Osteocyte (in vitro differentiated cells): ENCODE measurements at places on chromosomes 12 and 14. TPM values are rescaled to one million over a fixed set of nuclear protein-coding genes. Genes with fewer than 3 reads are reported as not detected.

- no peak overlapping the region for H3K4me3 ChIP-seq
- DNase-seq: no peak
- no peak overlapping the region for H3K27ac ChIP-seq
- no peaks in the 10 kb centered on the region for H3K36me3 ChIP-seq
- peaks cover 12% of the 10 kb centered on the region for H3K27me3 ChIP-seq
Measured at GRCh38 chr14:81261176-81261575, 40.4 kb upstream of the GTF2A1 start.

GRCh38 chr14:68807987-68808386 lies 15.1 kb upstream of the ZFP36L1 start:
- H3K27me3 ChIP-seq: no peaks in the 10 kb centered on the region
- peak overlapping the region; percentile 94 for H3K27ac ChIP-seq
- peaks cover 63% of the 10 kb centered on the region for H3K4me1 ChIP-seq
- no peak overlapping the region for H3K4me3 ChIP-seq

DNA sequence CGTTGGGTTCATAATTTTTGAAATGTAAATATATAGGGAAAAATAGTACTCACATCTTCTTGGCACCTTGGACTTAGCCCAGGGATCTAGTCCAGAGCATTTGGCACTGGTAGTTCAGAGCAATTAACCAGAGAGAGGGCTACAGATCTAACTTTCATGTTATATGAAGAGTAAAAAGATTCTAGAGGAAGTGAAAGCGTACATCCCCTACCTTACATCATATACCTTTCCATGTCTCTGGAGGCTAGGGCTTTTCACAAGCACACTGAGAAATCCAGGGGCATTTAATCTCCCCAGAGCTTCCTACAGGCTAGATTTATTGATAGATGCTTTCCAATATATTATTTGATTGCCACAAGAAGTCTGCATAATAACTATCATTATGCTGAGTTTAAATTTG lies 687.5 kb upstream of the FBXO33 start:
- no peak overlapping the region for H3K4me3 ChIP-seq
- no peak overlapping the region for H3K27ac ChIP-seq
- H3K4me1 ChIP-seq: no peaks in the 10 kb centered on the region
- no peak for DNase-seq

DNA sequence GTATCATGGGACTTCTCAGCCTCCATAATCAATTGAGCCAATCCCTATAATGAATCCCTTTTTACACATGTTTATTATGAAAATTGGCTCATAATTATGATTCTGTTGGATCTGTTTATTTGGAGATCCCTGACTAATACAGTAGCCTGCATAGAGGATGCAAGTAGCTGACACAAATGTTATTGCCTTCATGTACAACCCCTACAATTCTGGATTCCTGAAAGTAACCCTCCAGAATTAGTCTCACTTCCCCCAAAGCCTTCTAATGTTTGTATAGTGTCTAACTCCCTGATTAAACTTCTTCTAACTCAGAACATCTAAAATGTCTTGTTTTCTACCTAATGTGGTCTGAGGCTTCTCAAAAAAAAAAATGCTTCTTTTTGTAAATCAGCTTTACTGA lies 6.6 kb upstream of the SMIM10L1 start:
- H3K36me3 ChIP-seq: peaks cover 8% of the 10 kb centered on the region
- peaks cover 25% of the 10 kb centered on the region for H3K4me1 ChIP-seq
- no peaks in the 10 kb centered on the region for H3K27me3 ChIP-seq
- H3K27ac ChIP-seq: no peak overlapping the region
- H3K4me3 ChIP-seq: no peak overlapping the region

- H3K4me3 ChIP-seq: no peak overlapping the region
- H3K27me3 ChIP-seq: no peaks in the 10 kb centered on the region
- no peak overlapping the region for H3K27ac ChIP-seq
- H3K36me3 ChIP-seq: peaks cover 46% of the 10 kb centered on the region
Measured at GRCh38 chr14:64737391-64738280, 33.4 kb downstream of the PLEKHG3 start.

GRCh38 chr14:101034986-101035385 lies 131.5 kb upstream of the RTL1 start:
- H3K27ac ChIP-seq: no peak overlapping the region
- H3K4me3 ChIP-seq: no peak overlapping the region
- H3K36me3 ChIP-seq: no peaks in the 10 kb centered on the region
- peaks cover 5% of the 10 kb centered on the region for H3K27me3 ChIP-seq
- no peaks in the 10 kb centered on the region for H3K4me1 ChIP-seq

DNA sequence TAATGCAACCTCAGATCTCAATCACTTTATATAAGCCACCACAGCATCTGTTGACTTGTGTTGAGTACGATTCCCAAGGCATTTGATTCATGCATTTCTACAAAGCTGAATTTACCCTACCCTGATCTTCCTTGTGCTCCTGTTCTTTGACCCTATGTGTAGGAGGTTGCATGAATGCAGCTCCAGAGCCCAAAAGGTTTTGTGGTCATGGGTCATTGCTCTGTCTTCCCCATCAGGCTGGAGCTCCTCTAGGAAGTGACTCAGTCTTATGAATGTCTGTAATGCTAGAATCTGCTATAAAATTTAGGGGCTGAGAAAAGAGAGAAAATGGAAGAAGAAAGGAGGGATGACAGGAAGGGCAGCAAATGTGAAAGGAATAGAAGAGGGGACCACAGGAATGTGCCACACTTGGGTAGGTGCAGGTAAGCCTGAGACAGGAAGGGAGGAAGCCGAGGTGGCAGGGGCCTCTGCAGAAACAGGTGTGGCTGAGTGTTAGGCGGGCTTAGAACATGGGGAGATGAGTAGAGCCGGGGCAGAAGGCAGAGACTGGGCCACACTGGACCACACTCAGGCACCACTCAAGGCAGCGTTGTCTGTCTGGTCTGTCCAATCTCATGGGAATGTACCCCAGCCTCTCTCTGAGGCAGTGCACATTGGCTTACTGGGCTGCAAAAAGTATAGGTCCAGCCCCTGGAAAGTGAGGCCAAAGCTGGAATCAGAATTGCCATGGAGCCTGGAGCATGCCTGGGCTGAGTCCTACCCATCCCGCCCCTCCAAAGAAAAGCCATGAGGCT lies 334.1 kb downstream of the BCL11B start:
- no peaks in the 10 kb centered on the region for H3K4me1 ChIP-seq
- no peak for DNase-seq
- H3K36me3 ChIP-seq: no peaks in the 10 kb centered on the region
- no peak overlapping the region for H3K4me3 ChIP-seq

DNA sequence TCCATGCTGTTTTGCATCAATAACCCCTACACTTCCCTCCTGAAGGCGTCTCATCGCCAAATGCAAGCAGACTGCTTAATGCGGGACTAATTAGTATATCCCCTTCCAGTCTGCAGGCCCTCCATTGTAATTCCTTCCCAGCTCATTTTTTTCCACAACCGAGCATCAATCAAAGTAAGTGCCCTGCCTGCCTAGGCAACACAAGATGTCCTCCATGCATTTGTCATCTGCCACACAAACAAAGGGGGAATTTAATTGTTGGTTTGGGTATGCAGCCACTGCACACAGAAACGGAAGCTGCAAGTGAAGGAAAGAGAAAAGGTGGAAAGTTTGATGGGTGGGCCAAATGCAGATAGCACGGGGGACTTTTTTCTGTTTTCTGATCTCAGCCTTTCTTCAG lies 168.0 kb downstream of the EGLN3 start:
- no peak overlapping the region for H3K4me3 ChIP-seq
- peaks cover 41% of the 10 kb centered on the region for H3K4me1 ChIP-seq
- H3K27me3 ChIP-seq: no peaks in the 10 kb centered on the region
- DNase-seq: no peak

- DNase-seq: no peak
- H3K4me1 ChIP-seq: peaks cover 3% of the 10 kb centered on the region
- H3K4me3 ChIP-seq: peak overlapping the region; percentile 5
- H3K27ac ChIP-seq: no peak overlapping the region
- H3K27me3 ChIP-seq: peaks cover 57% of the 10 kb centered on the region
Measured at GRCh38 chr12:66803930-66804329, 125.1 kb upstream of the GRIP1 start.

GRCh38 chr14:99075771-99076375 lies 196.1 kb downstream of the BCL11B start:
- no peak for DNase-seq
- peaks cover 18% of the 10 kb centered on the region for H3K27me3 ChIP-seq
- no peaks in the 10 kb centered on the region for H3K36me3 ChIP-seq

GRCh38 chr12:10633541-10633940 lies 20.1 kb upstream of the MAGOHB start:
- H3K27ac ChIP-seq: no peak overlapping the region
- peaks cover 20% of the 10 kb centered on the region for H3K4me1 ChIP-seq

DNA sequence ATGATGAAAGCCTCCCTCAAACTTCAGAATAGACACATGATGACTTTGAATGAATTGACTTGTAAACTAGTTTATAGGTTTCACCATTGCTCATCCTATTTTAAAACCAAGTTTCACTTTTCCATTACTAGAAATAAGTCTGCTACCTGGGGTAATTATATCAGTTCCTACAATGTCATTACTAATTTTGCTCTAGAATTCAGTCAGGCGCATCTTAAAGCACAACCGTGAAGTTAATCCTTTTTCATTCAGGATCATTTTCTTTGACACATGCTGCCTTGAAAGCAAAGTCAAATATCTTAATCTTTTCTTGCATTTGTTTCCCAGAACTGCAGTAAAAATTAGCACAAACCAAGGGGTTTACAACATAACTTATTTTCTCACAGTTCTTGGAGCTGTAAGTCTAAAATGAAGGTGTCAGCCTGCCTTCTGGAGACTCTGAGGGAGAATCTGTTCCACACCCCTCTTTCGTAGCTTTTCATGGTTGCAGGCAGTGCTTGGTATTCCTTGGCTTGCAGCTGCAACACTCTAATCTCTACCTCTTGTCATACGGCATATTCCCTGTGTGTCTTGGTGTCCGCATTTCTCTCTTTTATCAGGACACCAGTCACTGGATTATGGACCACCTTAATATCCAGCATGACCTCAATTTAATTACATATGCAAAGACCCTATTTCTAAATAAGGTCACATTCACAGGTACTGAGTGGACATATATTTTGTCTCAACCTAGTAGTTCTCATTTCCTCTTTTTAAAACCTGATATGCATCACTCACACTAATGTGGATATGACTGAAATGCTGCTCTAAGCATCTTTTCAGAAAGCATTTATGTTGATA lies 114.3 kb upstream of the PDZRN4 start:
- no peak overlapping the region for H3K27ac ChIP-seq
- no peaks in the 10 kb centered on the region for H3K4me1 ChIP-seq
- no peak overlapping the region for H3K4me3 ChIP-seq
- no peaks in the 10 kb centered on the region for H3K36me3 ChIP-seq
- no peak for DNase-seq
- H3K27me3 ChIP-seq: peaks cover 12% of the 10 kb centered on the region

- DNase-seq: no peak
- H3K27ac ChIP-seq: no peak overlapping the region
- no peaks in the 10 kb centered on the region for H3K36me3 ChIP-seq
- no peak overlapping the region for H3K4me3 ChIP-seq
Measured at GRCh38 chr12:130687796-130688778, 28.0 kb downstream of the RIMBP2 start.

DNA sequence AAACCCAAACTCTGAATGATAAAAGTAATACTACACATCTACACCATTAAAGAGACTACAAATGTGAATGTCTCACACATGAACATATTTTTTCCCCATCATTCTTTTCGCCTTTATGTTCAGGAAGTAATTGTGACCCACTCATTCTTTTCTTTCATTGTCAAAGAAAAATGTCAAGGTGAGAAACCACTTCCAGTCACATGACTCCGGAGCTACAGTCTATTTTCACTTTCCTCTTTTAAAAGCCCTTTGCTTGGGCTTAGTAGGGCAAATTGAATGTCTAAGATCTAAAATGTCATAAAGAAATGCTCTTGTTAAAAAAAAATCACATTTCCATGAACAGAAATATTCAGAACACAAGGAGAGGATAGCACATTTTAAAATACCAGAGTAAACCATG lies 461.3 kb downstream of the SOX5 start:
- no peak overlapping the region for H3K4me3 ChIP-seq
- DNase-seq: no peak
- H3K27ac ChIP-seq: no peak overlapping the region
- H3K4me1 ChIP-seq: no peaks in the 10 kb centered on the region

DNA sequence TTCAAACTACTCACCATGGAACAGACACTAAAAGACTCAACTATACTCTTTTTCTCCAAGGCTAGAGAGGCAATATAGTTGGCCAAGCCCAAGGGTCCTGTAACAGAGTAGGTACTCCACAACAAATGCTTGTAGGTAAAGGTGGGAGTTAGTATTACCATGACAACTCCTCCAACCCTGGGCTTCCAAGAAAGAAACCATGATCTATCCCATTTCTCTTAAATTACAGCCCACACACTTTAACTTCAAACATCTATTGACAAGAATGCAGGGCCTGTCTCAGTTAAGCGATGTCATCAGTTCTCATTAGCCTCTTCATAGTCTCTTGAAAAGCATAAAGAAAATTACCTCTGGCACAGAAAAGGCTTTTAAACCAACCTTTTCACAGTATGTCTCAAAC lies 25.0 kb downstream of the ERH start:
- no peak overlapping the region for H3K27ac ChIP-seq
- no peak for DNase-seq
- H3K4me3 ChIP-seq: no peak overlapping the region
- H3K36me3 ChIP-seq: peaks cover 37% of the 10 kb centered on the region
- no peaks in the 10 kb centered on the region for H3K4me1 ChIP-seq
- no peaks in the 10 kb centered on the region for H3K27me3 ChIP-seq

GRCh38 chr12:93229494-93230325 lies 148.0 kb upstream of the NUDT4 start:
- no peaks in the 10 kb centered on the region for H3K27me3 ChIP-seq
- H3K4me1 ChIP-seq: peaks cover 13% of the 10 kb centered on the region
- H3K36me3 ChIP-seq: peaks cover 3% of the 10 kb centered on the region
- H3K4me3 ChIP-seq: no peak overlapping the region
- DNase-seq: no peak
- H3K27ac ChIP-seq: peak overlapping the region; percentile 64

- peaks cover 2% of the 10 kb centered on the region for H3K36me3 ChIP-seq
- H3K27me3 ChIP-seq: no peaks in the 10 kb centered on the region
Measured at GRCh38 chr12:6201826-6202225, 1.6 kb downstream of the CD9 start.

DNA sequence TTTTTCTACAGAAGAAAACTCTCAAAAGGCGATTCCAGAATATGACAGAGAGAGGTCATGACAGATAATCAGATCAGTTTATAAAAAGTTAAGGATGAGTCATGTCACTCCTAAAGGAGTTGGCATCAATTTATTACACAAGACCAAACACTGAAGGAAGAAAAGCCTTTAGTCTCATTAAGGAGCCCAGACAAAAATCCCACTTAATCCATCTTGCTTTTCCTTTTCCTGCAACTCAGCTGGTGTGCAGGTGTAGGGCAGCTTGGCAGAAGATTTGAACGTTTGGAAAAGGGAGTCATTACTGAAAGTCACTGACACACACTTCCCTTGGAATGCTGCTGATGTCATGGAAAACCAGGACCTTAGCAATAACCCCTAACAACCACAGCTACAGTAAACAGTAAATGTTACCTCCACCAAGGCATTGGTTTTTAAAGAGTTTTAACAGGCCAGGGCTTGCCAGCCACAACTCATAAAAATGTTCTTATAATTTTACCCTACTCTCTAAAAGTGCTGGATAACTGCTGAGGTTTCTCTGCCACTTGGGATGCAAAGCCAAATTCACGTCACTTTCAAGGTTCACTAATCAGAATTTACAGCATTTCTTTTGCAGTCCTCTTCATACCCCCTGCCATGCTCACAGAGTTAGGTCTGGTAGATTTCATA lies 320.6 kb downstream of the RAD51B start:
- no peaks in the 10 kb centered on the region for H3K36me3 ChIP-seq
- peaks cover 88% of the 10 kb centered on the region for H3K4me1 ChIP-seq
- peak; percentile 85 for DNase-seq
- peak overlapping the region; percentile 98 for H3K27ac ChIP-seq

Gene COCH
- 4.8 and 6.0 TPM in 2 replicates for total RNA-seq

Gene SDSL
- total RNA-seq: 4.4 and 6.2 TPM in 2 replicates

Gene DEGS2
- total RNA-seq: 0.19 and 0.21 TPM in 2 replicates

Gene TMPRSS12
- not detected in 2 replicates for total RNA-seq

Gene PSMB11
- total RNA-seq: not detected in 2 replicates

Gene CCDC77
- total RNA-seq: 8.1 and 10.7 TPM in 2 replicates
